ENCODE measurements at places on chromosomes 5 and 9.

DNA sequence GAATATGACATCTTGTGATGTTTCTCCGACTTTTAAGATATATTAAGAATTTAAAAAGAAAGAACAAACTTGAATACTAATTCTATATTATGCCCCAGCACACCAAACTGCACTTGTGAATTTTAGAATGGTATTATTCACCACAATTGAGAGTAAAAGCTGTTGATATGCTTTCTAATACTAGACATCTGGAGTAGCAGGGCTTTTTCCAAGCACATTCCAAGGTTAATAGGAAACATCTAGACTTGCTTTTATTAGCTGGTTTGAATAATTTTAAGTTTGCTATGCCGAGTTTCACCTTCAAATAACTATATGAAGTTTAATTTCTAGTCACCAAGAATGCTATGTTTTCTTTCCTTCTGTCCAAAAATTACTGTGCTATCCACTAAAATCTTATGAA, 13.5 kb downstream of the NREP start:
- no peak overlapping the region for H3K27ac ChIP-seq
- no peaks in the 10 kb centered on the region for H3K36me3 ChIP-seq
- no peak overlapping the region for H3K4me3 ChIP-seq
- H3K4me1 ChIP-seq, result no peaks in the 10 kb centered on the region

- H3K4me3 ChIP-seq, result no peak overlapping the region
- no peak overlapping the region for H3K27ac ChIP-seq
- no peak for DNase-seq
- H3K4me1 ChIP-seq, result peaks cover 4% of the 10 kb centered on the region
These were observed 118.1 kb downstream of the WNK2 start for GRCh38 chr9:93301911-93302541.

- no peak overlapping the region for H3K27ac ChIP-seq
- DNase-seq, result no peak
These were observed 734.8 kb downstream of the TLE1 start for GRCh38 chr9:80954521-80954920.

GRCh38 chr5:154793599-154794524, 38.7 kb downstream of the LARP1 start:
- no peaks in the 10 kb centered on the region for H3K27me3 ChIP-seq
- H3K4me1 ChIP-seq, result no peaks in the 10 kb centered on the region
- no peak for DNase-seq
- H3K4me3 ChIP-seq, result no peak overlapping the region
- H3K27ac ChIP-seq, result no peak overlapping the region

GRCh38 chr5:16857635-16858034, 78.5 kb downstream of the MYO10 start:
- no peaks in the 10 kb centered on the region for H3K4me1 ChIP-seq
- no peak for DNase-seq
- H3K36me3 ChIP-seq, result no peaks in the 10 kb centered on the region
- no peak overlapping the region for H3K27ac ChIP-seq
